ENCODE measurements at places on chromosomes 5 and 9.

DNA sequence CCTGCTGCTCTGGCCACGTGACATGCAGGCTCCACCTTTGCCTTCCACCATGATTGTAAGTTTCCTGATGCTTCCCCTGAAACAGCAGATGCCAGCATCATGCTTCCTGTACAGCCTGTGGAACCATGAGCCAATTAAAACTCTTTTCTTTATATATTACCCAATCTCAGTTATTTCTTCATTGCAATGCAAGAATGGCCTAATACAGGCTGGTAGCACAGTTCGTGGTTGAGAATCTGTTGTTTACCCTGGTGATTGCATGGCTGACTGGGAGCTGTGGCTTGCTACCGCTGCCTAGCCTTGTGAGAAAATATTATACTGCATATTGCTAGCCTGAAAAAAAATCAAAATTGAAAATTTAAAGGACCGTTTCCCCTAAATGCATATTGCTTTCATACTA lies 44.8 kb upstream of the PTPN3 start:
- no peak for DNase-seq

DNA sequence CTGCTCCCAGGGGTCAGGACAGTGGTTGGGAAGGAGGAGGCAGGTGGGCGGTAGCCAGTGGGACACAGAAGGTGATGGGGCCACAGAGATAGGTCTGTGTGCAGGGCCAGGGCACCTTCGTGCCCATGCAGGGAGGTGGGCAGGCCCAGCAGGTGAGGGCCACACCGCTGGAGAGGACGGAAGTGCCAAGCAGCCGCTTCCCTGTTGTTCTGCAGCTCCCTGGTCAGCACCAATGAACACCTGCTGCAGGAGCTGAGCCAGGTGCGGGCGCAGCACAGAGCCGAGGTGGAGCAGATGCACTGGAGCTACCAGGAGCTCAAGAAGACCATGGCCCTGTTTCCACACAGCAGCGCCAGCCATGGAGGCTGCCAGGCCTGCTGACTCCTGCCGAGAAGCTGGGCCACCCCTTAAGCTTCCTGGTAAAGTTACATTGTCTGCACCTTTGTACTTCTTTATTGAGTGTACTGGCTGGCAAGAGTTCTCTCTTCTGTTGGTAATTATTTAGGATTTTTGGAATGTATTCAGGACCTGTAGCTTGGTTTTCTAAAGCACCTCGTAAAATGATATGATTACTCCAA lies 40.3 kb downstream of the TPPP start:
- no peak for DNase-seq

GRCh38 chr5:174616036-174616435 lies 108.3 kb upstream of the MSX2 start:
- DNase-seq = no peak

DNA sequence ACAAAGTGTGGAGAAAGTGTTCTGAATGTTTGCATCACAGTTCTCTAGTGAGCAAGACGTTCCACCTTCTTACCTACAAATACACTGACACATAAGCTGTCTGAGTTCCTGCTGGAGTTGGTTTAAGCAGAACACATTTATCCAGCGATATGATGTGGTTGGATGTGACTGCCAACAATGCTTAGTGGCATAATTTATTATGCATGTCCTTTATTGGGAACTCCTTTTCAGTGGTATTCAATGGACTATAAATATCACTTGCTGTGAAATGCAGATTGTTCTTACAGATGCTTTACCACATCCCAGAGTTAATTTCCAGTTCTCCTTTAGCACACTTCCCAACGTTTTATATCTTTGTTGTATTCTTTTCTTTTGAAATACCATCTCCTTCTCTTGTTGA lies 222.2 kb downstream of the LURAP1L start:
- no peak for DNase-seq

DNA sequence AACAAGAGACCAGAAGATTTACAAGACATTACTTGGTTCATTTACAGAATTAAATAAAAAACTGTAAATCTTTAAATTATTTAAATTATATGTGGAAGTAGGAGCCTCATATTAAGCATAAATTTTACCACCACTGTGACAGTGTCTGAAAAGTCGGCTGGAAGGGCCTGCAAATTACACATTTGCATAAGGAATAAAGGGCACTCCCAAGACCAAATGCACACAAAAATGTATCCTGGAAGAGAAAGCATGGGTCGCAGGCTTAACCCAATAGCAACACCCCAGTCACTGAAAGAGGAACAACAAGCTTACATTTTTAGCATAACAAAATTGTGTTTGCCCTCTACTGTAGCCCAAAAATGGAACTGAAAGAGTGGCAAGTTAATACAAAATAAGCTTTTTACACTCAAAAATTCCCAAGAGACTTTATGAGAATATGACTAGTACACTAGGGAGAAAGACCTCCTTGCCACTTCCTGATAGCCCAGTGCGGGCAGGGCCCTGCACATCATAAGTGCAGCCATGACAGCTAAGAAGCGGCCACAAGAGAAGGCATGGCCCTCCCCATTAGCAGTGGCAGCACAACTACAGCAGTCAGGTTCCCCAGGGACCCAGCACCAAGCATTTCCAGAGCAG lies 482.0 kb downstream of the DTWD2 start:
- DNase-seq = no peak

DNA sequence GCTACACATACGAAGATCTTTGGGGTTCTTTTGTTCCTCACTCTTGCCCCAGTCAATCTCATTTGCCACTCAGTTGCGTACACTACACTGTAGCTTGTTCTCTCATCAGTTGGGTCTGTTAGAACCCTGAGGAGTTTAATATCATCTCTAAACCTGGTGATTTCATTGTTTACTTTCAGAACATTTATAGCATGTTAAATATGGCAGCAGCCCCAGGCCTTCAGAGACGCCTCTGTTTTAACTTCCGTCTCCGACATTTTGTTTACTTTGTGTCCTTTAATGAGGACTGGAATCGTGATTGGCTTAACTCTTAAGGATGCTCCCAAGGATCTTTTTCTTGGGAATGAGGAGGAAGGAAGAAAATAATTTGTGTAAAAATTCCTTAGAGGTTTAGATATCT lies 510.1 kb downstream of the NR2F1-AS1 start:
- no peak for DNase-seq

GRCh38 chr5:148125641-148126040 lies 42.7 kb upstream of the SPINK14 start:
- no peak for DNase-seq

DNA sequence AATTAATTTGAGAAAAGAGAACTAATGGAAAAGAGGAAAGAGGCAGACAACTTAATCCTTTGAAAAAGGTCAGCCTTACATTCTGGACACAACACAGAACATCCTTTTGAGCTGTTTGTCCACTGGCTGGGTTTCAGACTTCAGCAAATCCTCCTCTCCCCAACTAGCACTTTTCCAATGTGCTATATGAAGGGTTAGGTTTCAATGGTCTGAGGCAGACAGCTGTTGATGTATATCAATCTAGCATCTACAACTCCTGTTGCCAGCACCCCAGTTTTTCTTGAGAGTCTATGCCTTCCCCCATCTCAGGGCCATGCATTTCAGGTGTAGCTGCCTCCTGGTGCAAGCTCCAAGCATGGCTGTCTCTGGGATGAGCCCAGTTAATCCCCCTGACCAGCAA lies 174.2 kb downstream of the TRIM32 start:
- no peak for DNase-seq

DNA sequence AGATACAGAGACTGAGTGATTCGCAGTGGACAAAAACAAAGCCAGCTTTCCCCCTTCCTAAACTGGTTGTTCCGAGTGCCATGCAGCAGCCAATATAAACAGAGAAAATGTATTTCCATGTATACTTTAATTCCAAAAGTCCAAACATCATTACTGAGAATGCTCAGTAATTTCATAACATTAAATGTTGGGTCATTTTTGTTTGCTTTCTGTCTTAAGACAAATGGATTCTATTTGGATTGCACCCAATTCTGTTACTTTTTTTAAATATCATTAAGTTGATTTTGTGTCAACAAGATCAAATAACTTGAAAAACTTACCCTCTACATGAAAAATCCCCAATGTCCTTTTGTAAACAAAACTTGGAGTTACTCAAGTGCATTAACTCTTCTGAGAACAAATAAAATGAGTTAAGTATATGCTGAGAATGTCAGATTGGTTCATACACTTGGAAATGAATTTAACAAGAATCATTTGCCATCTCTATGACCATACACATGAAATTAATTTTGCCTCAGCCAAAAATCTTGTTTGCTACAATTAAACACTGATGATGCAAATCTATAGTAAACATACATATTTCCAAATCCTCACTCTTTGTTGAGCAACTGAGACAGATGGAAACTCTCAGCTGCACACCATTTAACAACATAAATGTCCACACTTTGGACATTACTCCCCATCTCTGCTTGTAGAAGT lies 19.4 kb downstream of the LURAP1L start:
- no peak for DNase-seq
